Urinary bladder (tissue), 4 donors: ENCODE measurements at places on chromosomes 1 and 21. TPM values are rescaled to one million over a fixed set of nuclear protein-coding genes. Genes with fewer than 3 reads are reported as not detected.
A peak's percentile ranks its signal among the peaks of the same experiment; 100 is the strongest.

The ACTL8 gene
- not detected for total RNA-seq

DNA sequence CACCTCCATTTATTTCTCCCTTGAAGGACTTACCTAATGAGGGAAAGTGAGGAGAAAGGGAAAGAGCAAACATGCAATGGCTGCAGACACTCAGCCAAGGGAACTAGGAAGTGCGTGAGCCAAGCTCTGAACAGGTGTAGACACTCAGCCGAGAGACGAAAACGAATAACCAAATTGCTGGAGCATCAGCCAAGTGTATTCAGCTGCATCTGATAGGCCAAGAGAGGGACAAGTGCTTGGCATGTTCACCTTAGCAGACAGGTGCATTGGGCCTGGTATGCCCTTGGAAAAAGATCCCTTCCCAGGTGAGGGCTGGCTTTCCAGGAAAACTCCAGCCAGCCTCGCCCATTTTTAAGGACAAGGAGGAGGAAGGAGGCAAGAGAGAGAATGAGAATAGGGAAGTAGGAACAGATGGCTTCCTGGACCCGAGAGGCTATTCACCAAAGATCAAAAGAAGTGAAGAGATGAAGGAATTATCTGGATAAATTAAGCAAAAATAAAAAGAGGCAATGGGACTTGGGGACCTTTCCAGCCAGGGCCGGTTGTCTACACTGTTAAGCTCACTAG lies 184.7 kb downstream of the TOMM20 start:
- no peak for DNase-seq

The TLR5 gene
- total RNA-seq: 5.7 TPM

DNA sequence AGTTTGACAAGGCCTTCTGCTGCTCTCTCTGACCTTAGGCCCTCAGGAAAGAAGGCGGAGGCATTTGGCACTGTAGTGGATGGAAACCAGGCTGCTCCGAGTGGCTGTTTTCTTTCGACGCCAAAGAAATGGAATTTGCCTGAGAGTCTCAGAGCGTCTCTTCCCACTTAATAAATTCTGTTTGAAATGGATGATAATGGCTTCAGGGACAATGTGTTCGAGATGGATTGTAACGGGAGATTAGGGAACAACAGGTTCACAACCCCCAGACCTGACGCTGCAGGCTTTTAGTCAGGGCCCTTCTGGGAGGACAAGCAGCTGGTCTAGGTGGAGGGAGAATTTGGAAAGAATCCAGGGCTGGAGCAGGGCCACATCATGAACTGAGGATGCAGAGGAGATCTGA lies 58.6 kb downstream of the TLR5 start:
- peak; percentile 40 for DNase-seq

DNA sequence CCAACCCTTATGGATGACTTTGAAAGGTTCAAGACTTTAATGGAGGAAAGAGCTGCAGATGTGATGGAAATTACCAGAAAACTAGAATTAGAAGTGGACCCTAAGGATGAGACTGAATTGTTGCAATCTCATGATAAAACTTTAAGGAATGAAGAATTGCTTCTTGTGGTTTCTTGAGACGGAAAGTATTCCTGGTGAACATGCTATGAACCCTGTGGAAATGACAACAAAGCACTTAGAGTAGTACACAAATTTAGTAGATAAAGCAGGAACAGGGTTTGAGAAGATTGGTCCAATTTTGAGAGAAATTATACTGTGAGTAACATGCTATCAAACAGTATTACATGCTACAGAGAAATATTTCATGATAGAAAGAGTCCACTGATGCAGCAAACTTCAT lies 215.4 kb downstream of the OMA1 start:
- DNase-seq: no peak

DNA sequence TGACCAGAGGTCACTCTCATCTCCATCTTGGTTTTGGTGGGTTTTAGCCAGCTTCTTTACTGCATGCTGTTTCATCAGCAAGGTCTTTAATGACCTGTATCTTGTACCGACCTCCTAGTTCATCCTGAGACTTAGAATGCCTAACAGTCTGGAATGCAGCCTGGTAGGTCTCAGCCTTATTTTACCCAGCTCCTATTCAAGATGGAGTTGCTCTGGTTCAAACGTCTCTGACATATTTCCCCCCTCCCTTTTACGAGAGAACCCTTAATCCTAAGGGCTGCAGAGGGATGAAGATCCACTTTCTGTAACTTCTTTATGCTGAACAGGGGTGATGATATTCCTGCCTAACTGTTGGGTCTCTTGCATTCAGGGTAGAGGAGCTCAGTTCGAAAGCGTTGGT lies 43.2 kb downstream of the TBCE start:
- DNase-seq: no peak

- DNase-seq: no peak
These were observed 148.1 kb upstream of the CTTNBP2NL start for GRCh38 chr1:112247961-112248360.

DNA sequence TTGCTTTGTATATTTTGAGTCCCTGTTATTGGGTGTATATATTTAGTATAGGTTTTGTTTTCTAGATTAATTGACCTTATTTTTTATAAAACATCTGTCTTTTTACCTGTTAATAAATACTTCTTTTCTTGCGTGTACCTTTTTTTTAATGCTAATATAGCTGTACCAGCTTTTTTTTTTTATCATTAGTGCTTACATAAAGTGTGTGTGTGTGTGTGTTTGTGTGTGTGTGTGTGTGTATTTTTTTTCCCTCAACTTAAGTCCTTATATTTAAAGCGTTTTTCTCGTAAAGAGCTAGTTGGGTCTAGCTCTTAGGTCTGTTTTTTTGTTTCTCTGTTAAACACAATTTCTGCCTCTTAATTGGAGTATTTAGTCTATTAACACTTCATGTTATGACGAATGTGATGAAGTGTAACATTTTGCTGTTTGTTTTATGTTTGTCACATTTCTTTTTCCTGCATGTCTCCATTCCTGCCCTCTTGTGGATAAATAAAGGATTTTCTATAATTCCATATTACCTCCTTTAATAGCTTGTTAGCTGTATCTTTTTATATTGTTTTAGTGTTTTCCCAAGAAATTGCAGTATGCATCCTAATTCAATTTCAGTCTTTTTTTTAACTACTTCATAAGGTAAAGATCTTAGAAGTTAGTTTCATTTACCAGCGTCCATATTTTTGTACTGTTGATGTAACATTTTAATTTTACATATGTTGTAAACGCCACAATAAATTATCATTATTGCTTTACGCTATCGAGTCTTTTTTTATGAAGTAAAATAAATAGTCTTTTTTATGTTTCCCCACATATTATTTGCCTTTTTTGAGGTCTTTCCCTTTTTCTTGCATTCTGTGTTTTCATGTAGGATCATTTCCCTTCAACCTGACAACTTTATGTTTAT lies 4.3 kb downstream of the PRMT2 start:
- DNase-seq: no peak

- no peak for DNase-seq
These were observed 400.7 kb downstream of the PLA2G4A start for GRCh38 chr1:187229496-187229895.

The CLDN17 gene
- not detected for total RNA-seq

- DNase-seq: no peak
These were observed 1.0 kb downstream of the AKR7A2 start for GRCh38 chr1:19310720-19311502.

- DNase-seq: no peak
These were observed 94.2 kb upstream of the IPO9 start for GRCh38 chr1:201734786-201735185.

- no peak for DNase-seq
These were observed 23.0 kb downstream of the IPO9 start for GRCh38 chr1:201851949-201852348.

DNA sequence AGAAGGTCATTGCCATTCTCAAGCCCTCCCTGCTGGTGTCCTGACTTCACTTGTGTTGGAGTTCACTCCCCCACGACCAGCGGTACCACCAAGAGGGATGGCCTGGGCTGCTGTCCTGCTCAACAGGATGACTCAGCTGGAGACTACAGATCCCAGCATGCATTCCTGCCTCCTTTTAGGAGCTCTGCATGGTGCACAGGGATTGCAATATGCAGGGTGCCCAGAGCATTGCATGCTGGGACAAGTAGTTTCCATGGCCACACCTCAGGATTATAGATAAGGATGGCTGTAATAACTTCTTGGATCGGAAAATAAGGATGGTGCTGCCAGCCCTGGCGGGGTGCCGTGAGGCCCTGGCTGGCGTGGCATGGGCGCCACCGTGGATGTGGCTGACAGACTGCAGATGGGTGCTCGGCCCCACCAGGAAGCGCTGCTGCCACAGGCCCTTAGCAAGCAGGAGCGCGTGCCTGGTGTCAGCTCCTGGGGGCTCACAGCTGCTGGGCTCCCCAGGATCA lies 150.0 kb downstream of the CASZ1 start:
- DNase-seq: no peak

The OR2M7 gene
- not detected for total RNA-seq

The PANK4 gene
- 19.2 TPM for total RNA-seq

GRCh38 chr1:60280819-60281218 lies 207.2 kb upstream of the C1orf87 start:
- no peak for DNase-seq

GRCh38 chr1:157087030-157087429 lies 12.6 kb downstream of the ETV3L start:
- DNase-seq: no peak

The ZNHIT6 gene
- total RNA-seq: 30.3 TPM

- no peak for DNase-seq
These were observed 243.1 kb downstream of the CACNA1E start for GRCh38 chr1:181726320-181727012.

GRCh38 chr1:239056940-239057339 lies 329.4 kb upstream of the CHRM3 start:
- DNase-seq: peak; percentile 46

DNA sequence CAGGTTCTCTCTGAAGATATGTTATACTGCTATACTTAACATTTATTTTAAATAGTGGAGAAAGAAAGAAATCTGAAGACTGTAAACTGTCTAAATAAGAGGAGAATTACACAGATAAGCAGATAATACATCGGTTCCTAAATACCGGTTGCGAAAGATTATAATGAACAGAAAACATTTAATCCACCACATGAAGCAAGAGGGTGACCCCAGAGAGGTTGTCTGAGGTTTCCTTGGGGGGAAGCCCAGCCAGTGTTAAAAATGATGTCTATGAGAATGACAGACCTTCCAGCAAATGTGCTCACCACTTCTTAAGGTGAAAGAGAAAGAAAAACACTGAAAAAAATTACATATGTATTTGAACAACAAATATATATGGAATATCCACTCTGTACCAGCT lies 356.4 kb upstream of the KAZN start:
- no peak for DNase-seq

DNA sequence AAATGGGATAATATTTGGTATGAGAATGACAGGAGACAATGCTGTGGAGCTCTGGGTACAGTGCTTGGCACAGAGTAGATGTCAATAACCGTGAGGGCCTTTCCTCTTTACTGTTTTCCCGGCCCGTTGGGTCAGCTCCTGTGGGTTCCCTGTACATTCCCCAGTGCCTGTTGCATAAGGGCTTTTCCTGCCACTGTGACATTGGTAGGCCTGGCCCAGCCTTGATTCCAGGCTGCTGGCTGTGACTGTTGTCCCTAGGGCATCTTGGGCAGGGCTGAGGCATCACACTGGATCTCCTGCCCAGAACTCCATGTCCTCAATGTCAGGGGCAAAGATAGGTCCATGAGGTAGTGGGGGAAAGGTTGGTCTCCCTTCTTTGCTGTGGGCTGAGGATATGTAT lies 25.8 kb upstream of the MYCL start:
- no peak for DNase-seq

The EMC1 gene
- total RNA-seq: 37.4 TPM

DNA sequence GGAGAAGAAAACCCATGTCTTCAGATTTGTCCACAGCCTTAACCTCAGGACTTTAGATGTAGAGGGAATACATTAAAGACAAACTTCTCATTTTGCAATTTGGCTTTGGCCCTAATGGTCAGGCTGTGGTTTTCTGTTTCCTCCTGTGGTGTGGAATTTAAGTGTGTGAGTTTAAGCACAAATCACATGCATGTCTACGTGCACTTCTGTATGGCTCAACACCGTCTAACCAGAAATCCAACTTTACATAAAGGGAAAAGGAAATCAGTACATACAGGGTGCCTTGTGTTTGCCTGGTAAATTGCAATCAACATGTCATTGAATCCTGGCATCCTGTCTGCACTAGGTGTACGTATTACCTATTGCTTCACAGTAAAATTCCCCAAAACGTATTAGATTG lies 1.2 kb upstream of the ZNF124 start:
- DNase-seq: no peak

DNA sequence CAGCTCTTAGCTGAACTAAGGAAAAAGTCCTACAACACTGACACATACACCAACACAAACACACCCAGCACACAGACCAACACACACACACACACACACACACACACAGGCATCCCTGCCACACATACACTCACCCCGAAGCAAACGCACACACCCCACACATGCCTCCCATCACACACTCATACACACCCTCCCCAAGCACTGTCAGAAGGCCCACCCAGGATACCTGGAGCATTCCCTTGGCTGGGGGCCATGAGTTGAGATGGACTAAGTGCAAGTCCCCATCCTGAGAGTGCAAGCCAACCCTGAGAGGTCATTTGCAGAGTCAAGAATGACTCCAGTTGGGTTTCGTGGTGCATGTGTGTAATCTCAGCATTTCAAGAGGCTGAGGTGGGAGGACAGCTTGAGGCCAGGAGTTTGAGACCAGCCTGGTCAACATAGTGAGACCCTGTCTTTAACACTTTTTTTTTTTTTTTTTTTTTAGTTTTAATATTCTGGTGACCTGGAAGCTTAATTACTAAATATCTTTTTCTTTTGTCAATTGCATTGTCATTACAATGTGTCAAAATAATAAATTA lies 117.3 kb downstream of the RHOU start:
- DNase-seq: no peak

DNA sequence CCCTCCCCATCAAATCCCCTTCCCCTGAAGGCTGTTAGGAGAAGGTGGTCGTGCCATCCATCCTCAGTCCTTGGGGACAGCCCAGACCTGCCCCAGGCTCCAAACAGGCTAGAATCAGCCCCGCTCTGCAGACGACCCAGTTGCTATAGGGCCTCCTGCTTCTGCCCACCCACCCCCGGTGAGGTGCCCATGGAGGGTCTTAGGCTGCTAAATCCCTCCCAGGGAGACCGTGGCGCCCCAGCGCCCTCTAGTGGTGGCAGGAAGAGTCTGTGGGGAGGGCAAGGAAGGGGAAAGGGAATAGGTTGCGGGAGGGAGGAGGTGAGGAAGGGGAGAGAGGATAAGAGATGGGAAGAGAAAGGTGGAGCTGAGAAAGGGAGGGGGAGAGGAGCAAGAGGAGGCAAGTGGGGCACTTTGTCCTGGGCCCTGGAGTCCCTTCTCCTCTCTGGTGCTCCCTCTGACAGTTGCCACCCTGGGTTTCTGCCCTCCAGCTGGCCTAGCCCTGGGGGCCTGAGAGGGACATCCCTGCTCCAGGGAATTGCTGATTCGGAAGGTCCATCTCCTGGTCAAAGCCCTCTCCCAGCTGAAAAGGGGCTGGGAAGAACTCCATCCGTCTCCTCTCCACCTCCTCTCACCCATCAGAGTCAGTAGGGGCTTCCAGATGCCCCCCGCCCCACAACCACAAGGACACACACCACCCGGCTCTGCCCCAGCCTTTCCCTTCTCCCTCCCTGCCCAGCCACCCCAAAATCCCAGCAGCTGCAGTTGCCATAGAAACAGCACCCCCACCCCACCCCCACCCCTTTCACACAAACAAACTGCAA lies 55.4 kb downstream of the CAMK2N1 start:
- DNase-seq: no peak

- no peak for DNase-seq
These were observed 278.4 kb downstream of the TM2D1 start for GRCh38 chr1:61446531-61446991.

The KLHDC8A gene
- 3.0 TPM for total RNA-seq
